ENCODE measurements at places on chromosomes 1 and 21. TPM values are rescaled to one million over a fixed set of nuclear protein-coding genes. Genes with fewer than 3 reads are reported as not detected.
A peak's percentile ranks its signal among the peaks of the same experiment; 100 is the strongest.

Gene HES3
- total RNA-seq, result not detected

Gene FMO5
- 0.57 TPM for total RNA-seq

- H3K4me3 ChIP-seq, result no peak overlapping the region
- DNase-seq, result no peak
- peak overlapping the region; percentile 73 for H3K27ac ChIP-seq
These were observed 50.8 kb downstream of the TGFB2 start for GRCh38 chr1:218395916-218396315.

Gene RORC
- not detected for total RNA-seq

GRCh38 chr1:41378999-41379737 lies 17.9 kb downstream of the FOXO6 start:
- H3K36me3 ChIP-seq, result no peaks in the 10 kb centered on the region
- H3K27me3 ChIP-seq, result peaks cover 5% of the 10 kb centered on the region
- no peak for DNase-seq
- H3K4me1 ChIP-seq, result peaks cover 12% of the 10 kb centered on the region

DNA sequence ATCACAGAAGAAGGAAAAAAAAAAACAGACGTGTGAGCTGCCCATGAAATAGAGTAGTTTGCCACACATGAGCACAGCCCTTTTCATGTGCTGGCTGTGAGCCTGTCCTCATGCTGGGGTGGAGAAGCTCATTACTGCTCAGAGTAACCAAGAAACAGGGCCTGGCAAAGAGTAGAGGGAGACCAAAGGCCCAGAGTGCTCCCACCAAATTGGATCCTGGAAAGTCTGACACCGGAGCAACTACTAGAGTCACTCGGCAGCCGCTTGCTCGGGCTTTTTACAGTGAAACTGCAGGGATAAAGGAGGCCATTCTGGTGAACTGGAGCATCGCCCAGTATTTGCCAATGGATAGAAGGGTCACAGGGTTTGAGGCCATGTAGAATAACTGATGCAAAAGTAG lies 64.4 kb upstream of the BARHL2 start:
- DNase-seq, result no peak
- peaks cover 3% of the 10 kb centered on the region for H3K27me3 ChIP-seq
- H3K4me1 ChIP-seq, result no peaks in the 10 kb centered on the region

Gene SYT14
- total RNA-seq, result not detected

- H3K27ac ChIP-seq, result no peak overlapping the region
- no peak for DNase-seq
- no peaks in the 10 kb centered on the region for H3K36me3 ChIP-seq
- H3K4me1 ChIP-seq, result no peaks in the 10 kb centered on the region
These were observed 575.8 kb downstream of the NUF2 start for GRCh38 chr1:163897412-163898155.

DNA sequence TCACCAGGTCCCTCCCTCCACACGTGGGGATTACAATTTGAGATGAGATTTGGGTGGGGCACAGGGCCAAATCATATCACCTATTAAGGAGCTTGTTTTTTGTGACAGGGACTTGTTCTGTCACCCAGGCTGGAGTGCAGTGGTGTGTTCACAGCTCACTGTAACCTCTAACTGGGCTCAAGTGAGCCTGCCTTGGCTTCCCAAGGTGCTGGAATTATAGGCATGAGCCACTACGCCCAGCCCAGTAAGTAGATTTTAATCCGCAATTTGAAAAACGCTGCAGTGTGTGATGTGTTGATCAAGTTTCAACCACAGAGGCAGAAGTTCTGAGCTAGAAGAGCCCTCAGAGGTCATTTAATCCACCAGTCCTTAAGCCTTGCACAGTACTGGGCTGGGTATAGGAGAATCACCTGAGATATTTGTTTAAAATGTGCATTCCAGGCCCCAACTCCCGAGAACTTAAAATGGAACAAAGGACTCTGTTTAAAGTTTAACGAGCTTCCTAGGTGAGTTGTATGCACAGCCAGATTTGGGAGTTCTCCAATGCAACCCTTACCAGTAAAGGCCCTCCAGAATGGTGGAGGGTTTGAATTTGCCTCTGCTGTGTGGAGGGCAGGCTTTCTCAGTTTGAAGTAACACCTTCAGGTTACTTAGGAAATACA lies 13.4 kb downstream of the RPL11 start:
- no peaks in the 10 kb centered on the region for H3K4me1 ChIP-seq
- H3K27me3 ChIP-seq, result no peaks in the 10 kb centered on the region
- H3K27ac ChIP-seq, result no peak overlapping the region
- H3K4me3 ChIP-seq, result no peak overlapping the region

DNA sequence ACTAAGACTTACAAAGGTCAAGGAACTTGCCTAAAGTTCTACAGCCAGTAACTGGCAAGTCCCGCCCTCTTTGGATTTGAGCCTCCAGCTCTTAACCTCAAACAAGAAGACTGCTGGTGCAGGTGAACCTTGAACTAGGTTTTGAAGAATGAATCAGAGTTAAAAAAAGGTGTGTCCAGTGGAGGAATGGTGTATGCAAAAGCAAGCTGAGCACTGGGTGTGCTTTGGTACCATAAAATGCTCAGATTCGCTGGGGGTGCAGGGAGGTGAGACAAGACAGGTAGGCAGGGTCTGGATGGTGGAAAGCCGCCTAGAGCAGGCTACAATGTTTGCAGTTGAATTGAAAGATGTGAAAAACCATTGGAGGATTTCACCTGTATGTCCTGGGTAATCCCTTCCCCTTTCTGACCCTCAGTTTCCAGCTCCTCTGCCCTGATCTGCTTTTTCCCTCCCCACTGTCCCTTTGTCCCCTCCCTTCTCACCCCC lies 39.8 kb downstream of the FOXD2 start:
- H3K4me1 ChIP-seq, result peaks cover 4% of the 10 kb centered on the region
- no peak overlapping the region for H3K4me3 ChIP-seq
- no peak overlapping the region for H3K27ac ChIP-seq
- DNase-seq, result no peak

- H3K27me3 ChIP-seq, result no peaks in the 10 kb centered on the region
- H3K4me3 ChIP-seq, result no peak overlapping the region
- H3K27ac ChIP-seq, result no peak overlapping the region
- peaks cover 5% of the 10 kb centered on the region for H3K4me1 ChIP-seq
These were observed 16.3 kb upstream of the OLFML2B start for GRCh38 chr1:162040001-162040400.

Gene C1QA
- 0.41 TPM for total RNA-seq

GRCh38 chr1:98426092-98426491 lies 235.4 kb upstream of the SNX7 start:
- no peaks in the 10 kb centered on the region for H3K4me1 ChIP-seq
- no peaks in the 10 kb centered on the region for H3K27me3 ChIP-seq
- no peak overlapping the region for H3K4me3 ChIP-seq

- H3K36me3 ChIP-seq, result no peaks in the 10 kb centered on the region
- no peaks in the 10 kb centered on the region for H3K27me3 ChIP-seq
- H3K4me1 ChIP-seq, result peaks cover 16% of the 10 kb centered on the region
- DNase-seq, result no peak
These were observed 18.6 kb downstream of the HS2ST1 start for GRCh38 chr1:86933051-86933450.

DNA sequence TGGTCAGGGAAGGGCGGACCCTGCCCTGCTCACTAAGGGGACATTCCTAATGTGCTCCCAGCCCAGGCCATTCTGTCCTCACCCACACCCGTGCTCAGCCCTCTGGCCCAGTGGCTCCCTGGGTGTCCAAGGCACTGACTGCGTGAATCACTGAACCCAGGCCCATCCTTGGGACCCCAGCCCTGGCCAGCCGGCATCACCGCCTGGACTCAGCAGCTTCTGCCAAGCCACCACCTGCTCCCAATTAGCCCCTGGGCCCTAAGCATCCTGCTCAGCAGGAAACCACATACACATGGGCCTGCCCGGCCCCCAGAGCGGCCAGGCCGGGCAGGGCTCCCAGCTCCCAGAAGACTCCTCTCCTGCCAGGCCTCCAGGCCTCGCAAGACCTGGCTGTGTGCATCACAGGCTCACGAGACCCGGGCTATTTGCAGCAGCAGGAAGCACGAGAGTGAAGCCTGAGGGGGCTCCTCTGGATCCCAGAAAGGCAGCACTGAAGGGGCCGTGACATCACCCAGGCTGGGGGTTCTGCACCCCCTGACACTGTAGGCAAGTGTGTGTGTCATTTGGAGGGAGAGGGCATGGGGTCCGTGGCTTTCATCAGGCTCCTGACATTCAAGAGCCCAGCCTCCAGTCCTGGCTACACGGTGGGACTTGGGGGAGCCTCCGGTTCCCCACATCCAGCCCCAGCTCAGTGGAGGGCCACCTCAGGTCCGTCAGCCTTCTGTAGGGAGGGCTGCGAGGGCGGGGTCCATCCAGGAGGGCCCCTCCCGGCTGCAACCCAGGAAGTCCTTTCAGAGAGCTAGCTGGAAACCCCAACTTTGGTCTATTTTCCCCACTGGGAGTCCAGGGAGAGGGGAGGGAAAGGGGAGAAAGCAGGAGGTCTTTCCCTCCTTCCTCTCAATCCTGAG lies 1.6 kb downstream of the MFAP2 start:
- DNase-seq, result no peak
- peak overlapping the region; percentile 59 for H3K4me3 ChIP-seq
- peaks cover 3% of the 10 kb centered on the region for H3K36me3 ChIP-seq

Gene AMY1C
- total RNA-seq, result not detected

Gene CEP170
- 89.3 TPM for total RNA-seq

DNA sequence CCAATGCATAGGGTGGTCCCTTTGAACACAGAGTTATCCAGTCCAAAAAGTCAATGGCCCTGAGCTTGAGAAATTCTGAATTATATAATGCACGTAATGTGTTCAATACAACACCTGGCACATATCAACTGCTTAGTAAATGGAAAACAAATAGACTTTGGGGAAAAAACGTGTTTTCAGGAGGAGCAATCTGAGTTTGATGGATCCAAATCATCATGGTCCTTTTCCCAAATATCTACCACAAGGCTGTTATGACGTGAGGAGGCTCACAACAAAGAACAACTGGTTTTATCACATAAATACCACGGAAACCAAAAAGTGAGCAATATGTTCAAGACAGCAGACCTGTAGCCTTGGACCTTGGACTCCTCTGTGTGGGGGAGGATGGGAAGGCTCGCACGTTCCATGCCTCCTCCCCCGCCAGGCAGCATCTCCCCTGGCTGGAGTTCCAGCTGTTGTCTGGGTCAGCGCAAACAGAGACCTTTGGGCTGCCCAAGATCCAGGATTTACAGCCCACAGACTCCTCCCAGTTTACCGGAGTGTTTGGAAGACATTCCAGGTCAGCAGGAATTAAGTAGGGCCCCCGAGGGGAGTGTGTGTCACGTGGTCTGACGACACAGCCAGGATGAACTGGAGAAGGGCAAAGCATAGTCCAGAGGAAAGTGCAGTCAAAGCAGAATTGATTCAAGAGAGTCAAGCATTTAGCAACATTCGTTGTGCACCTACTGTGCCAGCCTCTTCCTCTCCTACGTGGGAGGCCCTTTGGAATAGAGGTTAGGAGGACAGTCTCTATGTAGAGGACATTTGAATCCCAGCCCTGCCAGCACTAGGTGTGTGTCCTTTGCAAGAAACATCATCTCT lies 32.2 kb upstream of the MED18 start:
- no peaks in the 10 kb centered on the region for H3K36me3 ChIP-seq
- H3K27ac ChIP-seq, result no peak overlapping the region
- no peak overlapping the region for H3K4me3 ChIP-seq
- H3K4me1 ChIP-seq, result no peaks in the 10 kb centered on the region

Gene ITGB3BP
- total RNA-seq, result 31.9 TPM

- H3K4me3 ChIP-seq, result no peak overlapping the region
- H3K4me1 ChIP-seq, result no peaks in the 10 kb centered on the region
- no peak for DNase-seq
- no peak overlapping the region for H3K27ac ChIP-seq
- H3K27me3 ChIP-seq, result no peaks in the 10 kb centered on the region
These were observed 121.5 kb downstream of the PLD5 start for GRCh38 chr1:242402956-242403355.

- H3K27ac ChIP-seq, result no peak overlapping the region
- H3K4me1 ChIP-seq, result no peaks in the 10 kb centered on the region
- no peaks in the 10 kb centered on the region for H3K27me3 ChIP-seq
- no peak overlapping the region for H3K4me3 ChIP-seq
- H3K36me3 ChIP-seq, result no peaks in the 10 kb centered on the region
- DNase-seq, result no peak
These were observed 156.0 kb downstream of the GLUL start for GRCh38 chr1:182235604-182235951.

Gene GJA8
- not detected for total RNA-seq

Gene SLC30A10
- total RNA-seq, result not detected

Gene CNIH3
- total RNA-seq, result 3.7 TPM

Gene ADORA1
- 8.5 TPM for total RNA-seq

- H3K27me3 ChIP-seq, result no peaks in the 10 kb centered on the region
- no peak for DNase-seq
- H3K36me3 ChIP-seq, result no peaks in the 10 kb centered on the region
- no peaks in the 10 kb centered on the region for H3K4me1 ChIP-seq
- H3K27ac ChIP-seq, result no peak overlapping the region
- no peak overlapping the region for H3K4me3 ChIP-seq
These were observed 140.8 kb downstream of the DSCAM start for GRCh38 chr21:40706176-40706575.

DNA sequence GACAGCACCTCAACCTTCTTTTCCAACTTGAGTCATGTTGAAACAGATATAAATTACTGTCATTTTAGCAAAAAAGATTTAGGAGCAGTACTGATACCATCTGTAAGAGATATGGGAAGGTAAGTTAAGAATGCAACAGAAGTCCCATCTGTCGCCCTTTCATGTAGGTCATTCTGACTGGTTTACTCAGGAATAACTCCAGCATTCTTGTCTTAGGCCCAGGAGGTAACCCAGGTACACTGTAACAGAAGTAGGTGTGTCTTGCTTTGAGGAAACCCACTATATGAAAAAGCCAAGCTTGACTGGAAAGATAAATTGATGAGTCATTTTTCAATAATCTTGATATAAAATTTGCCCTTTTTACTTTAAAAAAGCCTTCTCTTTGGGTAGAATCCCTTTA lies 35.4 kb downstream of the PGM1 start:
- no peaks in the 10 kb centered on the region for H3K27me3 ChIP-seq
- H3K4me3 ChIP-seq, result no peak overlapping the region

- H3K27me3 ChIP-seq, result no peaks in the 10 kb centered on the region
- no peak for DNase-seq
- no peak overlapping the region for H3K27ac ChIP-seq
- peaks cover 9% of the 10 kb centered on the region for H3K4me1 ChIP-seq
These were observed 2.4 kb upstream of the C1orf159 start for GRCh38 chr1:1118011-1118875.

Gene AQP10
- not detected for total RNA-seq

Gene RGS7
- 0.10 TPM for total RNA-seq

- no peaks in the 10 kb centered on the region for H3K4me1 ChIP-seq
- no peak overlapping the region for H3K4me3 ChIP-seq
- DNase-seq, result no peak
- no peaks in the 10 kb centered on the region for H3K27me3 ChIP-seq
These were observed 13.4 kb upstream of the WDR26 start for GRCh38 chr1:224447971-224448370.

- H3K4me1 ChIP-seq, result peaks cover 35% of the 10 kb centered on the region
- H3K4me3 ChIP-seq, result peak overlapping the region; percentile 98
- no peaks in the 10 kb centered on the region for H3K27me3 ChIP-seq
These were observed 871 bp downstream of the TUFT1 start for GRCh38 chr1:151540982-151541377.

Gene NTPCR
- total RNA-seq, result 46.8 TPM

Gene C4BPA
- 0.26 TPM for total RNA-seq

Data from Panc1 (cell line).